ENCODE measurements at places on chromosomes 11 and 22. TPM values are rescaled to one million over a fixed set of nuclear protein-coding genes. Genes with fewer than 3 reads are reported as not detected.
A peak's percentile ranks its signal among the peaks of the same experiment; 100 is the strongest.

The DERL3 gene
- polyA plus RNA-seq, result 0.15 TPM

DNA sequence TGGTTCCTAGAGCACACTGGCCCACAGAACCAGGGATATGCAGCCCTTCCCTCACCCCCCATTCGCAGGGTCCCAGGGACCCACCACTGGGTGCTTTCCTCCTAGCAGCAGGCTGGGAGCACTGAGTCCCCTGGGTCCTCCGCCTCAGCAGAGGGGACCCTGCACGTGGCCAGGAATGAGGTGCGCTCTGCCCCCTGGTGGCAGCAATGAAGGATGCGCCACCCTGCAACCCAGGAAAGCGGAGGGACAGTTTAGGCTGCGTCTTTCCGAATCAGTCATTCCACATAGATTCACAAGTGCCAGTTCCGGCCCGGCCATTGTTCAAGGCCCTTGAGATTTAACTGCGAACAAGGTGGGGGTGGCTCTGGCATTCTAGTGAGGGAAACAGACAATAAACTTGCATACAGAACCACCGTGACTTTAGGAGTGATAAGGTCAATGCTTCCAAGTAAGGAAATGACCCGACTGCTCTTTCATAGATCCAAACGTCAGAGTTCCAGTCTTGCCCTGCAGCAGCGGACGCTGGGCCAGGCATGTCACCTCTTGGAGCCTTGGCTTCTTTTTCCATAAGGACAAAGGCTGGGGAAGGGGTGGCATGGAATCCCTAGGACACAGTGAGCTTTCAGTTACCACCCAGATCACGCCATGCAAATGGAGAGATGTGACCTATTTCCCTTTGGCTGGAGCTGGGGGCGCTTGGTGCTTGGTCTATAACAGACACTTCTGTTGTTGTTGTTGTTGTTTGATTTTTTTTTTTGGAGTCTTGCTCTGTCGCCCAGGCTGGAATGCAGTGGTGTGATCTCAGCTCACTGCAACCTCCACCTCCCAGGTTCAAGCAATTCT is 7.7 kb downstream of the RIN1 start:
- DNase-seq, result peak; percentile 45

GRCh38 chr11:68325183-68325906 is 13.0 kb downstream of the LRP5 start:
- no peak for DNase-seq

GRCh38 chr11:118921121-118921928 is 4.4 kb downstream of the BCL9L start:
- DNase-seq, result peak; percentile 85

- DNase-seq, result peak; percentile 2
These were observed 750.5 kb downstream of the LUZP2 start for GRCh38 chr11:25247336-25247735.

GRCh38 chr11:41955066-41955465 is 495.6 kb upstream of the LRRC4C start:
- DNase-seq, result no peak

GRCh38 chr11:117643606-117644300 is 153.3 kb downstream of the DSCAML1 start:
- DNase-seq, result no peak

DNA sequence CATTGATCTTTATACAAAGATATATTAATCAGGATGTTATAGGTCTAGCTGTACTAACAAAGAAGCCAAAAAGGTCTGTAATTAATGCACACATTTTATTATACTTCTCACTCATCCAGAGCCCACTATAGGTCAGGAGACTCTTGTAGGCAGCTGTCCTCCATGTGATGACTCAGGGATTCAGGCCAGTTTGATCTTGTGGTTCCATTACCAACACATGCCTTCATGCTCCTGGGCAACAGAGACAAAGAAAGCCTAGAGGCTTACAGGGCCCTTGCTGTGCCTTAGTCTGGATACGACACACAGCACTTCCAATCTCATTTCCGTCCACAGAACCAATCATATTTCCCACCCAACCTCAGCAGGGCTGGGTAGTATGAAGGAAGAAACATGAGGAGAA is 150.3 kb upstream of the NCAM1 start:
- peak; percentile 63 for DNase-seq

DNA sequence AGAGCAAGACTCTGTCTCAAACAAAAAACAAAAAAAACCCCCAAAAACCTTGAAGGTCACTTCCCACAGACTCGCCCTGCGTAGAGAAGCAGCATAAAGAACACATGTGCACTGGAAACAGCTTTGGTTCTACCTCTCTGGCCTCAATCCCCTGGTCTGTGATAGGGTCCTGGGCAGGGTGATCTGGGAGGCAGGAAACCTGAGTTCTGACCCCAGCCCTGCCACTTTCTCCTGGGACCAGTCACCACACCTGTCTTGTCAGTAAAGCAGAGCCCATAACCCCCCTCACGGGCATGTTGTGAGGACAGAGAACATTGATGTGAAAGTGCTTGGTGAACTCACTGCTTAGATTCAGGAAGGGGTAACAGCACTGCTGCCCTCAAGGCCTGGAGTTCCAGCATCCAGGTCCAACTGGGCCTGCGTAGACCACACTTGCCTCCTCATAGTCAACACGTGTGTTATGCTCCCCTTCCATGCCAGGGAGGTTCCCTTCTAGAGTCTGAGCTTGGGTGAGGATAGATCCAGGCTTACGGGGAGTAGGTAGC is 11.4 kb downstream of the UCP2 start:
- no peak for DNase-seq
